CD4-positive, alpha-beta T cell treated with Interleukin-1 beta for 1 hour (primary cell): ENCODE measurements at places on chromosomes 1 and 21.

- DNase-seq: no peak
Measured at GRCh38 chr1:221637641-221638041, 104.2 kb downstream of the DUSP10 start.

DNA sequence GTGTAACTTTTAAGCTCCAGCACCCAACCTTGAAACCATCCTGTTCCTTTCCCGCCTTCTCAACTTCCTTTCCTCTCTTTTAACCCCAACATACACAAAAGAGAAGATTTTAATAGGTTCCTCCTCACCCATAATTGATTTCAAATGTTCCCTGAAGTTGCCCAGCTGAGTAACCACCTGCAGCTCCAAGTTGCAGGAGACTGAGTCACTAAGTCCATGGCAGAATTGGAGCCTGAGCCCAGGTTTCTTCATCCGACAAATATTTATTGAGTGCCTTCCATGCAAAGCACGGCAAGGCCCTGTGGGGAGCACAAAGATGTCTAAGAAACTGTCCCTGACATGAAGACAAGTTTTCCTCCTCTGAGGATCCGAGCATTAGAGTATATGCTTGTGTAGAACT lies 97.7 kb downstream of the PAPPA2 start:
- no peak for DNase-seq

GRCh38 chr1:174938281-174939007 lies 61.3 kb upstream of the CACYBP start:
- peak; percentile 10 for DNase-seq

DNA sequence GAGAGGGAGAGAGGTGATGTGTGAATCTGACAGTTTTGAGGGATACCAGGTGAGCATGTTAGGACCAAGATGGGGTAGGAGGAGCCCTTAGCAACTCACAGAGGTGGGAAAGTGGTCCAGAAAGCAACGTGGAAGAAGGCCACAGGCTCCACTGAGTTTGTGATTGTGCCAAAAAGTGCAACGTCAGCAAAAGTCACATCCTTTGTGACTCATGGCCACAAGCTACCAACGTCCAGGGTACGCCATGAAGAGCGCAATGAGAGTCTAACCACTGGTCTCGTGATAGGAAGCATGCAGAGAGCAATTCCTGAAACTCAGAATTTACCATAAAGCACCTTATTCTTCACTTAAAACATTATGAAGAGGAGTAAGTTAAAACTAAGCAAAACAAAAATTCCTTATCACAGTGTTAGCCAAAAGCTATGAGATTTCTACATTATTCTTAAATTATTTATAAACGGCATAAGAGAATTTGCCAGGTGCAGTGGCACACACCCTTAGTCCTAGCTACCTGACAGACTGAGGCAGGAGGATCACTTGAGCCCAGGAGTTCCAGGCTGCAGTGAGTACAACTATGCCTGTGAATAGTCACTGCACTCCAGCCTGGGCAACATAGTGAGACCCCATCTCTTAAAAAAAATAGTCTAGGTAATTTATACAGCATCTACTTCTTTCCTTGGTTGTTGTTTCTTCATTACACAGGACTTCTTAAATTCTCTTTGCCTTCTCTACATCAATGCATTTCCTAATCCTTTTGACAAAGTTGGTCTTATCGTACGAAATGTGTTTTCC lies 55.2 kb downstream of the COLGALT2 start:
- no peak for DNase-seq

- DNase-seq: no peak
Measured at GRCh38 chr1:77057994-77058585, 161.1 kb downstream of the PIGK start.

- no peak for DNase-seq
Measured at GRCh38 chr1:221344693-221345092, 397.2 kb downstream of the DUSP10 start.

DNA sequence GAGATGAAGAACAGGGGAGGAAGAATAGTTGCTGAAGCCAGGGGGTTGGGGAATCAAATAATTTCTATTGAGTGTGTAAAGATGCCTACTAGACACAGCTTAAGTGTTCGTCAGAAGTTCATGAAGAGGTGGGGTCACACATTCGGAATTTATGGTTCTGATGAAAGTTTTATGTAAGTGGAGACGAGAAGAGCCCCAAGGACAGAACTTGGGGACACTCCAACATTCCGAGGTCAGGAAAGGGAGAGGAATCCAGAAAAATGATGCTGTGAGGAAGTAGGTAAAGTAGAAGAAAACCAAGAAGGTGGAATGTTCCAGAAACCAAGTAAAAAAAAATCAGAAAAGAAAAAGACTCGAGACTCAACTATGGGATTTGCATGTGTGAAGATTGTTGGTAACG lies 272.5 kb downstream of the SIPA1L2 start:
- no peak for DNase-seq

DNA sequence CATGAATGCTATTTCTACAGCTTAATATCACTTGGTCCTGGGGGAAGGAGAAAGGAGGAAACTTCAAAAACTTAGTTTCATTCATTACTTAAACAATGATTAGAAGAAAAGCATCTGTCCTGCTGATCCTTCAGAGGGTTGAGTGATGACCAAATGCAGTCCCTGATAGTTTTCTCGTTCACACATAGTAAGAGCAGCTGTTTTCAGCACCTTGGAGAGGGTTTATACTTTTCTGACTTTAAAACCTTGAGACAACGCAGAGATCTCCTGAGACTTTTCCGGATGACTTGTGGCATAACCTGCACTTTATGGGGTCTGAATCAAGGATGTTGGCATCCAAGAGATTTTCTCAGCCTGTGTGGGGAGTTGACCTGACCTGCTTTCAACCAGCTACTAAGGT lies 94.0 kb upstream of the KCND3 start:
- no peak for DNase-seq

- no peak for DNase-seq
Measured at GRCh38 chr1:200862713-200863415, 9.9 kb upstream of the GPR25 start.

DNA sequence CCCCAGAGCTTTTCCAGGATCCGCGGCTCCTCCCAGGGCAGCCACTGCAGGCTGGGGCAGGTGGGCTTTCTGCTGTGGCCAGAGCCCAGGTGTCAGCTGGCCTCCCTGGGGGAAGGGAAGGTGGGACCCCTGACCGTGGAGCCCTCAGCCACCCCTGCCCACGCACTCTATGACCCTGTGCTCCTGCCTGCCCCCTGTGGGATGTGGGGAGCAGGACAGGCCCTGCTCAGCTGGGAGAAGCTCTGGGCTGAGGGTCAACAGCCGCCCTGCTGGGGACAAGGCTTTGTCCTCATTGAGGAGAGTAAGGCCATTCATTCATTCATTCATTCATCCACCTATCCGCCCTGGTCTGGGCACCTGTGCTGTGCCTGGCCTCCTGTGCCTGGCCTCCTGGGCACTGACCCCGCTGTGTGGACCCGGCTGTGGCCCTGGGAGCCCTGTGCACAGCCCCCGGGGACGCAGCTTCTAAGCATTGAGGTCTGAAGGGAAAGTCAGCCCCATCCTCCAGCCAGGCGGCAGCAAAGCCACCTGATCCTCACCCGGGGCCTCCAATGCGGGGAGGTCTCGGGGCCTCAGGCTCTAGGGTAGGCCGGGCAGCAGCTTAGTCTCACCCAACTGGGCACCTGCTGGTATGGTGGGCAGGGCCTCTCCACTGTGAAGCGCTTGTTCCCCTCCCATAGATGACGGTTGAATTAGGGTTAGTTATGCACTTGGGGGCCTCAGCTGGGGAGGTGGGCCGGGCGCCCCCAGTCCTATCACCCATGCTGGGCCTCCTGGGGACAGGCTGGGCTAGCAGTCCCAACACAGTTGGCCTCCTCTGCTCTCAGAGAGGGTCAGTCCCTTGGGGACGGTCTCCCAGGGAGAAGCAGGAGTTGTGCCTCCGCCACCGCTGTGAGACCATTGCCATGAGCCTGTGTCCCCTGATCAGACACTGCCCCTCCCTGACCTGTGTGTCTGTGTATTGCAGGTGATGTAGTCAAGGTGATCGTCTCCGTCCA lies 6.0 kb downstream of the TNFRSF14 start:
- peak; percentile 39 for DNase-seq

DNA sequence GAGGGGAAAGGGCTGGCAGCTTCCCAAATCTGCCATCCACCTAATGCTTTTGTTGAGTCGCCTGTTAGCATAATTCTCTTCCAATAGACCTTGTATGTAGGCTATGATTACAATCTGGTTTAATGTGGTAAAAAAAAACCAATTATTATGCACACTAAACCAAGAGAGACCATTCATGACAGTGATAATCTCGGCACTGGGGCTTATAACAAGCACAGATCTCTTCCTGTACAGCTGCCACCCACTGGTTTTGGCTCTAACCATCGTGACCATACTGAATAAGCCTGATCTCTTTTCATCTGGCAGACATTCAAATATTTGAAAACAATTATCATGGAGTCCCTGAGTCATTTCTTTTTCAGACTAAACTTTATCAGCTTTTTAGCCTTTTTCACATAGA lies 12.0 kb upstream of the SYT14 start:
- DNase-seq: no peak

DNA sequence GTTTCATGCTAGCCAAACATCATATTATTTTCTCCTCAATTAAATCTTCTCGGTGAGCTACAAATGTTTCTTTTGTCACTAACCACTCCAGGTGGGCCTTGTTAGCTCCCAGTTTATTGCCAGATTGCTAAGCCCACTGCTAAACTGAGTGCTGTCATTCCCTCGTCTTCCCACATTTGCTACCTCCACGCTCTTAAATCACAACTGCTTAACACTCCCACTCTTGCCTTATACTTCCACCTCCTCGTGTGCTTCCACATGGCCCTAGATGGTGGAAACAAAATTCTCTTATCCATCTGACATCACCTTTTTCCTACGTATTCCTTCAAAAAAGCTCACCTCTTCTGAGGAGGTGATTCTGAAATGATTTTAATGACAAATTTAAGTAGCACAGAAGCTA lies 34.6 kb upstream of the AKT3 start:
- DNase-seq: no peak

DNA sequence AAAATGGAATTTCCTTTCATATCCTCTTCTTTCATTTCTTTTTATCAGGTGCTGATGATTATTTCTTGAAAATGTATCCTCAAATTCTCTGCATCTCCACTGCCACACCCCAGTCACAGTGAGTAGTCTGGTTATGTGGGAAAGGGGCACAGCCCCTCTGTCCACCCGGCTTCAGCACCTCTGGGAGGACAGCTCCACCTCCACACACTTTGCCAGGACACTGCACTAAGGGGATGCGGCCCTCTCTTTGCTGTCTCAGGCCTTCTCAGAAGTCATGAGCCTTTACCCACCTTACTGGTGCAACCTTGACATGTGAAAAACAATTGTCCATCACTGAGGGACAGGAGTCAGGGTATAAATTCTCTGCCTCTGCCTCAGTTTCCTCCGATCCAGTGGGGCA lies 433.1 kb downstream of the PCP4 start:
- no peak for DNase-seq

- DNase-seq: no peak
Measured at GRCh38 chr1:84800090-84801073, 92.6 kb downstream of the LPAR3 start.

GRCh38 chr1:117049857-117050256 lies 10.3 kb upstream of the TTF2 start:
- DNase-seq: no peak

DNA sequence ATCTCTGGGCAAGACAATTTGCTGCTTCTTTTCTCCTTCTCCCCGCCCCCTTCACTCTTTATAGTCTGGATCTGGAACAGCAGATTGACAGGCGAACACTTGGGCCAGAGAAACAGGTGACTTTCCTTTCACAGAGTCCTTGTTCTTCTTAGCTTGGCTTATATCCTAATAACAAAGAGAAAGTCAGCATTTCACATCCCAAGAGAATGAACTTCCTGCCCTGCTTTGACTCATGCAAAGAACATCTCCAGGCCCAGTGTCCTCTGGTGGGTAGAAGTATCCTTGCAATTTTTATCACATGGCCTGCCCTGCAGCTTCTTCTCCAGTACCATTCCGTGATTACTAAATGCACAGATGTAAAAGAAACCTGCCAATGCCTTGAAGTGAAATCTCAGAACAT lies 764.4 kb downstream of the ADGRL2 start:
- no peak for DNase-seq

DNA sequence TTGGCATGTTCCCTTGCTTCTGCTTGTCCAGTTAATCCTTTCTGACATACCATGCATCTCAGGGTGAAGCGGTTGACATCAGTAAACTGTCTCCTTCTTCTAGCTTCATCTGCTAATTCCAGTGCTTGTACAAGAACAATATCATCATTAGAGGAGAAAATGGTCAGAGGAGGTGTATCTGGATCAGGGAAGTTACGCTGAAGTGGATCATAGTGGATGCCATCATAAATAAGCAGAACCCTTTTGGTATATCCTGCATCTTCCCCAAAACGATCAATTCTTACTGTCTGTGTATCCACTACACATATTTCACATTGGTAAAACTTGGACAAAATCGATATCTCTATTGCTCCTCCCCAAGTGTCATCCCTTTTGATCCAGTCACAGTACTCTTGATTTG lies 2.0 kb downstream of the YOD1 start:
- DNase-seq: no peak

- DNase-seq: no peak
Measured at GRCh38 chr1:47416319-47417169, 459 bp downstream of the FOXE3 start.

GRCh38 chr1:97192872-97193572 lies 471.4 kb downstream of the PTBP2 start:
- DNase-seq: no peak
